Left cardiac atrium (tissue), 4 donors: ENCODE measurements at places on chromosomes 7 and 10. TPM values are rescaled to one million over a fixed set of nuclear protein-coding genes. Genes with fewer than 3 reads are reported as not detected.
A peak's percentile ranks its signal among the peaks of the same experiment; 100 is the strongest.

- DNase-seq: no peak
Measured at GRCh38 chr10:132033632-132034031, 32.1 kb upstream of the JAKMIP3 start.

OR6V1 gene
- total RNA-seq: not detected

- DNase-seq: no peak
Measured at GRCh38 chr7:6254866-6255265, 17.6 kb downstream of the CYTH3 start.

ST8SIA6 gene
- total RNA-seq: 11.0 TPM

DNA sequence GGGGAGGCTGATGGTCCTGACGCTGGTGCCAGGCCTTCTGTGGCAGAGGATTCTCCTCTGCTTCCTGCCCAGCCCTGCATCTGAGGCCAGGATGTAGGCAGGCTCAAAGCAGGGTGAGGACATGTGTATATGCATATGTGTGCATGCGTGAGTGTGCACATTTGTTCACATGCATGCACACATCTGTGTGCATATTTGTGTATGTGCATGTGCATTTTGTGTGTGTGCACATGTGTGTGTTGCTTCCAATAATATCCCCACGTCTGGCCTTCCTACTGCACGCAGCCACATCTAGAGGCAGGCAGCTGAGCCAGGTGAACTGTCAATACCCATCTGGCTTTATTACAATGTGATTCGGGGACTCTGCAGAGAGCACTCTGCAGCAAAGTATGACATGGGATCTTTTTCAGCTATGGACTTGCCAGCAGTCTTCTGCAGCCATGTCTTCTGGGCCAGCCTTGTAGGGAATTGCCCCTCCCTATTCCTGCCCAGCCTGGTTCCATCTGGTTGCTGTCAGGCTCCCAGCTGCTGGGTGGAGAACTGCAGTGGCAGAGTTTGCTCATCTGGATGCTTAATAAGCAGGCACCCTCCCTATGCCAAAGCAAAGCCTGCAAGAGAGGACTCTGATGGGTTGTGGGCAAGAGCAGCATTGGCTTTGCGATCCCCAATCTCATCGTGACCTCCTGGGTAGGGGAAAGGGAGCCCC, 140.7 kb downstream of the PFKFB3 start:
- no peak for DNase-seq

GRCh38 chr7:40644454-40645188, 509.8 kb downstream of the SUGCT start:
- no peak for DNase-seq

- DNase-seq: no peak
Measured at GRCh38 chr7:72321081-72321480, 91.1 kb downstream of the CALN1 start.

GRCh38 chr7:35727571-35727970, 32.6 kb upstream of the HERPUD2 start:
- peak; percentile 36 for DNase-seq

CYP3A7 gene
- total RNA-seq: not detected

GRCh38 chr10:2882628-2883027, 184.7 kb upstream of the PFKP start:
- no peak for DNase-seq

DNA sequence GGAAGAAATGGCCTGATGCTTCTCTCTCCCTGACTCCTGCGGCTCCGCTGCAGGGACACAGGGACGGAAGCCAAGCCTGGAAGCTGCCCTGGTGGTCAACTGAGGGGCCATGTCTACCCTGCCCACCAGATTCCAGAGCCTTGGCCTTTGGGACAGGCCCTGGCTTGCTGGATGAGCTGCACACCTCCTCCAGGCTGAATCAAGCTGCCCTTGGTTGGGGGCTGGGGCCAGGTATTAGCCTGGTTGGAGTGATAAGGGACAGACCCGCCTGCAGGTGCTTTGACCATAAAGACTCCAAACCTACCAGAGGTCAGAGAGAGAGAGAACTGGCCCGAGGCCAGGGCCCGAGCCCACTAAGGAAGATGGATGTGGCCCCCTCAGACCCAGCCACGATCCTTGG, 30.1 kb downstream of the CRHR2 start:
- DNase-seq: no peak

GRCh38 chr7:151465169-151465568, 25.2 kb upstream of the CRYGN start:
- DNase-seq: no peak

DNA sequence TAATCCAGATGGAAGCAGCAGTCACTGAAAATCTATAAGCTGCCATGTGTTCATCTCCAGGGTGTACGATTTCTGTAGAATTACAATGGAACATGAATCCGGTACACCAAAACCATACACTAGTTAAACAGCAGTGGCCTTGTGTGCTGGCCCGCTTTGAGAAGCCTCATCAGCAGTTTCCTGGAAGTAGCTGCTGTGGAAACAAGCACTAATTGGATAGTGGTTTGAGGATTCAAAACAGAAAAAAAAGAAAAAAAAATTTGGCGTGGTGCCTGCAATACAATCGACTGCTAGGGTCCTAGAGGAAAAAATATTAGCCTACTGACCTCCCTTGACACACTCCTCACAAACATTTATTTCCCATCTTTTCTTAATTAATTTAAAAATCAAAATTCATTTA, 545.9 kb downstream of the SORCS1 start:
- no peak for DNase-seq

DNA sequence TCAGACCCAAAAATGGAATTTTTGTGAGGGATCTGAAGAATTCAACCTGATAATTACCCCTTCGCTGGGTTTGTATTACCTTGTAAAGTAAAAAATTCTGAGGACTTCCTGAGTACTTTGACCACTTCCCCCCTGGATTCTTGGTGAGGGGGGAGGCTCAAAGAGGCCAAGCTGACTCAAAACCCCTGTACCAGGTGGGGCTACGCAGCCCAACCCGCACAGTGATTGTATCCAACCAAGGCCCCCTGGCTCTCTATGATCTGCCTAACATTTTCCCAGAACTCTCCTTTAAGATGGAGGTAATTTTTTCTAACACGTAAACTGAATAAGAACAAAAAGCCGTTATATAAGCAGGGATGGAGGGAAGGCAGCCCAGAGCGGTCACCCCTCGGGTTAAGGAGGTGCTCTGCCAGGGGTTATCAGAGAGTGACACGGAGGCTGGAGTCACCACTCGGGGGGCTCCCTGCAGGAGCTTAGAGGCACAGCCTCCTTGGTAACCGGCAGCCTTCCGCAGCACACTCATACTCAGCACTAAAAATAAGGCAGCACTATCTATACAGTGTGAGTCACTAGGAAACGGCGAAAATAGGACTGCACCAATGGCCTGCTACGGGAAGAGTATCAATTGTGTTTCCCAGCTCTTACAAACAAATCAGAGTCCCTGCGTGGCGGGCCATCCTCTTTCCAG, 255.4 kb downstream of the ELMO1 start:
- DNase-seq: peak; percentile 51

DNA sequence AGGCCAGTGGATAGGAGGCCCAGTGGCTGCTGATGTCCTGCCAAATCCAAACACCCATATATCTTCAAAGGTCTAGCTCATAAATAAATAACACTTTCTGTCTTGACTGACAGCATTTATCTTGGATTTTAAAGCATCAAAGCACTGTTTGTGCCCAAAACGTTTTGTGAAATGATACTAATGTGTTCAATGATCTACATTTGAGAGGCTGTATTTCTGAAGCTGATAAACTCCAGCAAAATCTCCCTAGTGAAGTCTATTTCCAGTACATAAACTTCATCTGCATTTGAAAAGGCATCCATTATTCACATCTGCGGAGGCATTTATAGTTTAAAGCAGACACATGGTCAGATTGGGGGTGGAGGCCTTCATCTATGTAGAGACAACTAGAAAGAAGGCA, 276.3 kb downstream of the HPSE2 start:
- no peak for DNase-seq

DNA sequence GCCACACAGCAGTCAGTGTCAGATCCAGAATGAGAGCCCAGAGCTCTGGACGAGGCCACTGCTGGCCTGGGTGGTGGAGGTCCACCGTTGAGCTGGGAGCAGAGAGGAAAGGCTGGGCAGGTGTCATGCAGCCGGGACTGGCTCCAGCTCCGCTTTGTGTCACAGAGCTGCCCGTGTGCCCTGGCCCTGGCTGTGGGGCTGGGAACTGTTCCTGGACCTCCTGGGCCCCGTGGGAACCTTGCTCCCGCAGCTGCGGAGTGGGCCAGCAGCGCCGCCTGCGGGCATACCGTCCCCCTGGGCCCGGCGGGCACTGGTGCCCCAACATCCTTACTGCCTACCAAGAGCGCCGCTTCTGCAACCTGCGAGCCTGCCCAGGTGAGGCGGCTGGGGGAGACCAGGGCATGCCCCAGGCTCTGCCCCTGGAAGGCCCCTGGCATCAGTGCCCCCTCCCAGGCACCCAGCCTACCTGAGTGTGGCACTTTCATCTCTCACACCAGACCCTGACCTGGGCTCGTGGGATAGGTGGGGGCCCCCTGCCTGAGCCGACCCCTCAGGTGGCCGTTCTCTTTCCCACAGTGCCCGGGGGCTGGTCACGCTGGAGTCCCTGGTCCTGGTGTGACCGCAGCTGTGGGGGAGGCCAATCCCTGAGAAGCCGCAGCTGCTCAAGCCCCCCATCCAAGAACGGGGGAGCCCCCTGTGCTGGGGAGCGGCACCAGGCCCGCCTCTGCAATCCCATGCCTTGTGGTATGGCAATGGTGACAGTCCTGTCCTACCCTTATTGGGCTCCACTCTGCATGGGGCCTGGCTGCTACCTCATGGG, 18.8 kb upstream of the ZNF862 start:
- no peak for DNase-seq

GRCh38 chr7:1700086-1700485, 30.0 kb downstream of the ELFN1 start:
- DNase-seq: peak; percentile 7

DNA sequence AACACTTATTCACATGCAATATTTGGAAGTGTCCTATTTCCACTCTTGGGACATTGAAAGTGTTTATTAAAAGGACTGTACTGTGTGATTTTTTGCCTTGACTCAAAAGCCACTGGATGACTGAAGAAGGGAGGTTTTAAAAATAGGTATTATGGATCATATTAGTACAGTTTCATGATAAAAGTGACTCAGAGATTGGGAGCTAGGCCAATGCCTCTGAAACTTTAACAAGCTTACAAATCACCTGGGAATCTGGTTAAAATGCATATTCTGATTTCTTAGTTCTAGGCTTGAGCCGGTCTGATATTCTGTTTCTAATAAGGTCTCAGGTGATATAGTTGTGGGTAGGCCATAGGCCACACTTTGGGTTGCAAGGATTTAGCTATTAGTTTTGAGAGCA, 191.2 kb downstream of the PLXDC2 start:
- no peak for DNase-seq

DNA sequence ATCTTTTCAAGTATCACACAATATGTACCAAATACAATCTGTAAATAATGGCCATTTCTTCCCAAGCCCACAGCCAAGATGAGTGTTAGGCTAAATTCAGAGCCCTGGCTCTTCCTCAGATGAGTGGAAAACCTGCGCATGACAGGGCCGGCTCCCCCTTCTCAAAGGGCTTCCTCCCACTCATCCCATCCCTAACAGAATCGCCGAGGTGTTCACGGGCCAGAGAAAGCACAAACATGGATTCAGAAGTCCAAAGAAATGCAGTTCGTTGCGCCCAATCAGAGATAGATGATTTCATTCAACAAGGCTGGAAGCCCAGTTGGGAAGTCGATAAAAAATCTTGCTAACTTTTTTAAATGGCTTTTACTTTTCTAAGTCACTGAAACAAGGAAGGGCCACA, 121.8 kb downstream of the UBE2H start:
- no peak for DNase-seq

SH2D4B gene
- not detected for total RNA-seq

ZDHHC6 gene
- 20.3 TPM for total RNA-seq

DNA sequence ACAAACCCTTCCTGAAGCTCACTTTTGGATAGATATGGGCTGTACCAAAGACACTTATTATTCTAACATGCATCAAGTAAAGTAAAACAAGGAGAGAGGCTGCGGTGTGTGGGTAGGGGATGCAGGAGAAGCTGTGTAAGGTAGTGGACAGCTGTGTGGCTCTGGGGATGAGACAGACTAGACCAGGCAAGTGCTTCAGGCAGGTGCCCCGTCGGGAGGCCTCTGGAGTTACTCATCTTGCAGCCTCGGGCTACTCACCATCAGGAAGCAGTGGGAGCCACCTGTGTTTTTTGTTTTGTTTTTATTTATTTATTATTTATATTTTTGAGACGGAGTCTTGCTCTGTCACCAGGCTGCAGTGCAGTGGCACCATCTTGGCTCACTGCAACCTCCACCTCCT, 49.3 kb upstream of the NCAPG2 start:
- DNase-seq: no peak

TMEM196 gene
- not detected for total RNA-seq

GRCh38 chr7:23607130-23607529, 9.9 kb downstream of the CCDC126 start:
- no peak for DNase-seq

DNA sequence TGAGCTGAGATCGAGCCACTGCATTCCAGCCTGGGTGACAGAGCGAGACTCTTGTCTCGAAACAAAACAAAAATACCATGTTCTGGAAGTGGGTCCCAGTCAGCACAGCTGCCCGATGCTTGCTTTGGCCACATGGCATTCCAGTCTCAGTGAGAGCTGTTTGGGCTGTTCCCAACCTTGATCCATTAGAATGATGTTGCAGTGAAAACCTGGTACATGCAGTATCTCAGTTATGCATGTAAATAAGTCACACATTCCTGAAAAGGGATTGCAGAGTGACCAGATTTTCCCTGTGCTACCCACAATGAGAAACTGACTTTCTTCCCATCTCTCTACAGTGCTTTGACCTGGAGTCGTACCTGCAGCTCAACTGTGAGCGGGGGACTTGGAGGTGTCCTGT, 15.4 kb downstream of the ZMIZ2 start:
- no peak for DNase-seq

SORCS1 gene
- 4.2 TPM for total RNA-seq

MAGI2 gene
- total RNA-seq: 7.2 TPM

NAT16 gene
- total RNA-seq: not detected

GRCh38 chr7:901041-901387, 24.7 kb downstream of the GET4 start:
- DNase-seq: no peak

UCMA gene
- not detected for total RNA-seq

DNA sequence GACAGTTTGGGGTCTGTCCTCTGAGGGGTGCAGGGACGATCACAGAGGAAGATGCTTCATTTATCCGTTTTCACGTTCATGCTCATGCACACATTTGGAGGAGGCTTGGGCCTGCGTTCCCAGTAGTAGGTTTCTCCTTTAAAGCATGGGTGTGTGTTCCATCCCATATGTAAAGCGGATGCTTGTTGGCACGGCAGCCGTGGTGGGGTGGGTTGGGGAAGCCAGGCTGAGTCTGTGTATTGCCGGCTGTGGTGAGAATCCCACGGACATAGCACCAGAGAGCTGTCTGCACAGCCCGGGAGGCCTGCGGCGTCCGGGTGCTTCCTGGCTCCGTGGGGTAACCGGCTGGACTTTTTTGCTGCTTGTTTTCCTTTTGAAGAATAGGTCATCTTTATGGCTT, 440 bp downstream of the JAKMIP3 start:
- DNase-seq: no peak

GFRA1 gene
- total RNA-seq: 4.9 TPM
